Cortex of kidney (tissue), 1 donor: ENCODE measurements at places on chromosomes 11 and 22.

DNA sequence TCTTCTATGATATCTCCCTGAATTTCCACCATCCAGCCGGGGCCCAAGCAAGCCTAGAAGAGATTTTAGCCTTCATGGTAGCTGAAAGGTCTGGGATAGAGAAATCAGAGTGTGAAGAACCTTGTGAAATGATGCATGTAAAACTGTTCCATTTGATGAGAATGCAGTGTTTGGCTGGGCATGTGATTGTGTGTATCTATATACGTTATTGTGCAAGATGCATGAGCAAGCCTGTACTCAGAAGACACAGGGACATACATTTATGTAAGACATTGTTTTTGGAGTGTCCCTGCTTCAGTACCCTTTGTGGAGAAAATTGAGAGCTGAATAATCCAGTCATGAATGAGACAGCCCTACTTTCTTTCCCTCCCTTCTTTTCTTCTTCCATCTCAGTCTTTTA lies 15.2 kb upstream of the OR52K2 start:
- no peak for DNase-seq

- no peak for DNase-seq
These were observed 10.2 kb downstream of the LRRC74B start for GRCh38 chr22:21055880-21056319.

DNA sequence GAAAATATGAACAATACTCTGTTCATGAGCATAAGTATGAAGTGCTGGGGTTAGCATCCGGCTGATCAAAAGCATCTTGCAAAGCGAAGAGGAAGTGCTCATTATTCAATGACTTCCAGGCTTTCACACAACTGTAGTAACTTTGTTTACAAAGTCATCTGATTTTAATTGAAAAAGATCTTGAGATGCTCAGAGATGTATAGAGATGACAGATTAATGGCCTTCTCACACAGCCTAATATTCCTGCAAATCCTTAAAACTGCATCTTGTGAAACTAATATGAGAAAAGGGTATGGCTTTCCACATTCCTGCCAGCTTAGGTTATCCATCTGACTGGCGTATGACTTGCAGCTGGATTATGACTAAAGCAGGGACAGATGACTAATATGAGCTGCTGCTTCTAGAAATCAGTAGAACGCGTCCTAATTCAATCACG lies 125.4 kb downstream of the CASP12 start:
- no peak for DNase-seq

DNA sequence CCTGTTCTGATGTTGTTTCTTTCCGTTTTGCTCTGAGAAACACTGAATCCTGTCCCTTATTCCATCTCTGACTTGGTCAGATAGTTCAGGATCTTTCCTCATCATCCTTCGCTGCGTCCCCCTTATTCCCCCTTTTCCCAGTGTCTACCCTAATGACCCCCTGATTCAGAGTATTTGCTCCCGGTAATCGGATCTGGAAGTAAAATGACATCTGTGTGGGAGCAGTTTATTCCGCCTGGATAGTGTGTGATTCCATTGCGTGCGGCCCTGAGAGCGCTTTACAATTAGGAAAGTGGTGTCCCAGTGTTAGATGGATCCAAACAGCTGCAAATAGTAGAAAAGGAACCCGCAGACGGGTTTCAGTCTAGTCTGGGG lies 606 bp downstream of the DRG1 start:
- no peak for DNase-seq

DNA sequence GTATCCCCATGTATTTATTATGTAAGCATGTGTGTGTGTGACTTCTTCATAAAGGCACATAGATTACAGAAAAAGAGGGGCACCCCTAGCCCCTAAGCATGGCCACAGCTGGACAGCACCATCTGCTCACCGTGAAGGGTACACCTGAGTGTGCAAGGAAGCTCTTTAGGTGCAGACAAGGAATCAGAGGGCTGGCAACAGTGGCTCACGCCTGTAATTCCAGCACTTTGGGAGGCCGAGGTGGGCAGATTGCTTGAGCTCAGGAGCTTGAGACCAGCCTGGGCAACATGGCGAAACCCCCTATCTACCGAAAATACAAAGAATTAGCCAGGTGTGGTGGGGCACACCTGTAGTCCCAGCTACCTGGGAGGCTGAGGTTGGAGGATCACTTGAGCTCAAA lies 56.3 kb downstream of the DGCR2 start:
- no peak for DNase-seq

GRCh38 chr11:27213232-27213660 lies 149.8 kb downstream of the CCDC34 start:
- DNase-seq = no peak

DNA sequence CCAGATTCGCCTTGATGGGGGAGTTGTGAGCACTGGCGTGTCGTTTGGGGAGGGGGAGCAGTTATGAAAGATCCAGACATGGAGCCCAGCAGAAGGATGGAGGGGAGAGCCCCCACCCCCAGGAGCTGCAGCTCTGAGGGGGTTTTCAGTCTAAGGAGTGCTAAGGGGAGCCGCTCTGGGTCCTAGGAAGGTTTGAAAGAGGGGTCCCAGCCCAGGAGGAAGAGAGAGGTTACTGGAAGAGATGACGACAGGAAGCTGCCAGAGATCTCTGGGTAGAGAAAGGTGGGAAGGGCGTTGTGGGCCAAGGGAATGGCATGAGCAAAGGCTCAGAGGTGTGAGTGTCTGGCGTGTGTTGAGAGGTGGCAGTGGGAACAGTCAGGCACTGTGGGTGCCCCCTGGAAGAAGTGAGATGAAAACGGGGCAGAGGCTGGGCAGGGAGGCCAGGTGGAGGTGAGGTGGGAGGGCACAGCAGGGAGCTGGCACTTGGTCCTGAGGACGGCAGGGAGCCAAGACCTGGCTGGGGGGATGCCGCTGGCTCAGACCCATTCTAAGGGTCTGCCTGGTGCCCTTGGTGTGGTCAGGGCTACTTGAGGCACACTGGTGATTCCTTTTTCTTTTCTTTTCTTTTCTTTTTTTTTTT lies 1.8 kb downstream of the MGAT3 start:
- DNase-seq = no peak

GRCh38 chr22:48944751-48945620 lies 882.7 kb downstream of the BRD1 start:
- DNase-seq = no peak

DNA sequence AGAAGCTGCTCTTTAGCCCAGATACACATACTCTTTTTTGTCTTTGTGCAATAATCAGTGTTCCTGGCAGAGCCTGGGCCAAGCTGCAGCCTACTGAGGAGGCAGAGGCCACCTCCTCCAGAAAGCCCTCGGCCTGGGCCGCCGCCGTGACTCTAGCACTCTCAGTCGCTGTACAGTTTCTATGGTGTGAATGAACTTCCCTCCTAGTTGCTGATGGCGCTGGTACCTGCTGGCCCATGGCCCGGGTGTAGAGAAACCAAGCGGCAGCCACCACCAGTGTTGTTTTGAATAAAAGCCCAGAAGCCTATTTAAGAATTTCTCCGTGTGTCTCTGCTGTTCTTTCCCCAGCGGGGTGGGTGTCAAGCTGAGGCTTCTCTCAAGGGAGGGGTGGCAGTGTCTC lies 118.9 kb downstream of the CACNA1I start:
- DNase-seq = no peak
